ENCODE measurements at places on chromosomes 3 and 15.
A peak's percentile ranks its signal among the peaks of the same experiment; 100 is the strongest.

- no peak for DNase-seq
Measured at GRCh38 chr3:10763817-10764258, 52.2 kb upstream of the SLC6A11 start.

DNA sequence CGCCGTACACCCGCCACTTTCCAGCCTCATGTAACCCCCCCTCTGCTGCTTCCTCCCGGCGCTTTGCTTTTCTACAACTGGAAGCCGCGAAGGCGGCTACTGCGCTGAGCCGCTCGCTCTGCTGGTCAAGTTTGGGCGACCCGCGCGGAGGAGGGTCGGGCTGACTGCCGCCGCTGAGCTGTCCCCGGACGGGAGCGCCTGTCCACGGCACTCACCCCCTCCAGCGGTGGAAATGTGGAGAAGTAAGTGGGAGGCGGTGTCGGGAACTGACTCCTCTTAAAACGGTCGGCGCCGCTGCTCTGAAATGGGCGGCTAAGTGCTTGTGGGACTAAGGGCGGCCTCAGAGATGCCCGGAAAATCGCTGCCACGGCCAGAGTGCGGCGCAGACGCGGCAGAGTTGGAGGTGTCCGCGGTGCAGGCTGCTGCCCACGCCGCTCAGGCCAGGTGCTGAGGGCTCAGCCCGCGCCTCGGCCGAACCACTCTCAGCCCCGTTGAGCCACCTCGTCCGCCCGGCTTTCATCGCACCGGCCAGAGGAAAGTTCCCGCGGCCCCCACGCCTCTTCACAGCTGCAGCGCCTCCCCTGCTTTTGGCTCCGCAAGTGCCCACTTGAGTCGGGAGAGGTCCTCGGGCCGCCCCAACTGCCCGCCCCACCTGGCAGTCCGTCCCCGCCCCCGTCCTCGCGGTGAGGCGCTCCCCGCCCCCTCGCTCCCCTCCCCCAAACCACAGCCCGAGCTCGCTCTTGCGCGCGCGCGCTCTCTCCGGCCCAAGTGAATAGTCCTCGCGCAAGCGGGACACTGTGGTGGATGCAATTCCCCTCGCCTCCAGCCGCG lies at the start of gene EPHA6:
EPHA6 (plus strand) TSS at position 775 of the 831 bp plus-strand sequence.
- peak; percentile 27 for DNase-seq

GRCh38 chr3:127593178-127593577 lies 2.6 kb upstream of the TPRA1 start:
- no peak for DNase-seq

- no peak for DNase-seq
Measured at GRCh38 chr15:55282284-55282833, 7.3 kb downstream of the RAB27A start.

- DNase-seq = no peak
Measured at GRCh38 chr3:148205977-148206376, 491.7 kb upstream of the AGTR1 start.

GRCh38 chr15:58064082-58064979 lies 1.2 kb downstream of the ALDH1A2 start:
- DNase-seq = no peak

GRCh38 chr3:52313188-52313773 lies 2.8 kb upstream of the DNAH1 start:
- no peak for DNase-seq

DNA sequence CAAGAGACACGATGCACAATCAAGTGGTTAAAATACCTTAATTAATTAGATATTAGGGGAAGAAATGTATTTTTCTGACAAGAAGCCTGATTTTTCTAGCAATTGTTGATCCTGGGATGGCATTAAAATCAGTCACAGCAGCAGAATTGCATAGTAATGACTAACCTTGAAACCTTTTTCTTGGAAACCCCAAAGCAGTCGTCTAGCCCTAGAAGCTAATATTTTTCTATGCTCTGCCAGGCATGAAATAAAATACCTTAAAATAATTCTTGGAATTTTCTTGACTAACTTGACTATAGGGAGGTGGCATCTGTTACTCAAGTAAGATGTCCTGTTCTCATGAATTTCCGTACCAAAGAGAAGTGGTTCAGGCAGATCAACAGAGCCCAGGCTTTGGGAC lies 204.1 kb downstream of the THRB start:
- no peak for DNase-seq

DNA sequence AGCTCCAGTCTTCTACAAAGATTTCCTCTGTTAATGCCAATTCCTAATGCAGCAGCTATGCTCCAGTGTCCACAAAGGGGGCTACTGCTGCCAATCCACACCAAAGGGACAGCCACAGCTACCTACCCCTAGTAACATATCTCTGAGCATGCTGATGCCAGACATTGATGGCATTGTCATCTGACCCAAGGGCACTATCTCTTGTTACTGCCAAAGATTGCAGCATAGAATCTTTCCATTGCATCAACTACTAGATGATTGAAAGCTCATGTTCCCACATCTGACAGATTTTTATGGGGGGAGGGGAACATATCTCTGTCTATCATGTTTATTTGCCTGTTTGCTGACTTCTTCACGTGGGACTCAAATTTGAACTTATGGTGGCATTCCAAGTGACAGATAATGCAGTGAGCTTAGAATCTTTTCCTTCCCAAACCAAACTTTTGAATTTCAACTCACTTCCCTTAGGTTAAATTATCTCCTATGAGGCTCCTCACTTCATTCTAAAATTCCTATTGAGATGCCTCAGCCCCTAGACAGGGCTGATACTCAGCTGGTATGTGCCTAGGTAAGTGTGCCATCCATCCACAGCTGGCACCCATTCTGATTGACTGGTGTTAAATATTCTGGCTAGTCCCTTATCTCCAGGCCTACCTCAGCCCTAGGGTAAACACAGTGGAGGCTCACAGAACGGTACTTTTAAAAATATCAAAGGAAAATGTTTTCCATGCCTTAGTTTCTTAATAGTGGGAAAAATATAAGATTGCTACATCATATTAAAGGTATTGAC lies 100.3 kb downstream of the STRIT1 start:
- no peak for DNase-seq

GRCh38 chr3:19946832-19947548 lies at the start of gene RAB5A:
Gene RAB5A (plus strand): TSS chr3:19947097. CDS start chr3:19950899, 3,802 bp downstream.
- peak; percentile 96 for DNase-seq

DNA sequence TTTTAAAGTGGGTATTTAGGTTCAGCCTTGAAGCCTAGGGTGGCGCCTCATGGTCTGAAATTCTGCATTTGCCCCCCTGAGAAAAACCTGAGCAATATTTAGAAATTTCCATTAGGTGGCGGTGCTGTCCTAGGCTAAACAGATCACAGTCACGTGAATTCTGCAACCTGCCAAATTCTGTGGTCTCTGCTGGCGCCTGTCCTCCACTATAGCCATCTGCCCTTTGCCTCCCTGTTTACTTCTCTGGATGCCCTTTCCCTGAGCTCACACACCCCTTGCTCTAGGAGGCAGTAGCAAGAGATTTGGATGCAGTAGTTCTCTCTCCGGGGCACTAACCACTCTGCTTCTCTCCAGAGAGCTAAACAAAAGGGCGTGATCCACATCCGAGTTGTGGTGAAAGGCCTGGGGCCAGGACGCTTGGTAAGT lies 9.1 kb downstream of the MRPS11 start:
- peak; percentile 6 for DNase-seq

GRCh38 chr3:30720586-30721313 lies 114.3 kb downstream of the TGFBR2 start:
- DNase-seq = no peak

DNA sequence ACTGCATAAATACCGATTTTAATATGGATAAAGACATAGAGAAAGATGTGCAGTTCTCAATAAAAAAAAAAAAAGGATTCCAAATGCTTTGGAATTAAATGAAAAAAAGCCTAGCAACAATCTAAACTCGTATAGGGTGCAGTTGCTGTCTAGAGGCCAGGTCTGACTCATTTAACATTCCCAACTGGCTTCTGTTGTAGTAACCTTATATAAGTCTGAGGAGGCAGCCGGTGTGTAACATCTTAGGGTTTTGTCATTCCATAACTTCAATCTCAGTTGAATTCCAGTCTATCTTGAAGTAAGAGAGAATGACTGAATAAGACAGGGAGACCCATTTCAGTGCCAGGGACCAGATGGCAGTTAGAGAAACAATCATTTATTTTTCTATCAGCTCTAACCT lies 6.5 kb downstream of the PDCD10 start:
- no peak for DNase-seq

- peak; percentile 27 for DNase-seq
Measured at GRCh38 chr3:17258823-17259436, 374.2 kb downstream of the PLCL2 start.

- DNase-seq = peak; percentile 11
Measured at GRCh38 chr15:70528270-70528706, 235.1 kb downstream of the UACA start.

DNA sequence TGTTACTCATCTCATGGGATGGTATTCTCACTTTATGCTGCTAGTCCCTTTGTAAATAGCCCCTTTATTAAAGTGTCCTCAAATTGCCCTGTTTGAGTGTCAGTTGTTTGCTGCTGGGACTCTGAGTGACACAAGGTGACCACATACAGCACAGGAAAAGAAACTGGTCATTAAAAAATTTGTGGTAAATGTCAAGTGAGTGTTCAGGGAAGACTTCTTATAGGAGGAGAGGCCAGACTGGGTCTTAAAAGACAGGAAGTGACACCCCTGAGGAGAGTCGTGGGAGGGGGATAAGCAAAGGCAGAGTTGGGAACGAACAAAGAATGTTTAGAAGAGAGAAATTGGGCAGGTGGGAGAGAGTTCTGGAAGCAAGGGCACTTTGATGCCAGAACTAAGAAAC lies 35.2 kb downstream of the CCR3 start:
- DNase-seq = no peak

GRCh38 chr3:33488683-33489082 lies 48.5 kb upstream of the UBP1 start:
- DNase-seq = no peak

DNA sequence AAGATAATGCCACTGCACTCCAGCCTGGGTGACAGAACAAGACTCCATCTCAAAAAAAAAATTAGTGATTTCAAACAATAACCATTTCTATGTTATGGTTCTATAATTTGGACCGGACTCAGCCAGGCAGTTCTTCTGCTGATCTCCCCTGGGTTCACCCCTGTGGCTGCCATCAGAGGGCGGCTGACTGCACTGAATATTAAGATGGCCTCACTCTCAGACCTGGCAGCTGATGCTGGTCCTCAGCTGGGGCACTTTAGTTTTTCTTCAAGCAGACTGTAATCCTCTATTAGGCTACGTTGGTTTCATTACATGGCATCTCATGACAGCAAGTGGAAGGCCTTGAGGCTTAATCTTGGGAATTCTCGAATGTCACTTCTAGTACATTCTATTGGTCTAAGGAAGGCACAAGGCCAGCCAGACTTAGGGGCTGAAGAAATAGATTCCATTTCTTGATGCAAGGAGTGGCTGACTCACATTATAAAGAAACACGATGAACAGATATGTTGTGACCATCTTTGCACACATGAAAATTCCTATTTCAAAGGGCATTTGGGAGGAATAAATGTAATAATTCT lies 12.8 kb downstream of the GALNT15 start:
- DNase-seq = no peak

- DNase-seq = no peak
Measured at GRCh38 chr15:51561271-51561670, 61.3 kb downstream of the DMXL2 start.

DNA sequence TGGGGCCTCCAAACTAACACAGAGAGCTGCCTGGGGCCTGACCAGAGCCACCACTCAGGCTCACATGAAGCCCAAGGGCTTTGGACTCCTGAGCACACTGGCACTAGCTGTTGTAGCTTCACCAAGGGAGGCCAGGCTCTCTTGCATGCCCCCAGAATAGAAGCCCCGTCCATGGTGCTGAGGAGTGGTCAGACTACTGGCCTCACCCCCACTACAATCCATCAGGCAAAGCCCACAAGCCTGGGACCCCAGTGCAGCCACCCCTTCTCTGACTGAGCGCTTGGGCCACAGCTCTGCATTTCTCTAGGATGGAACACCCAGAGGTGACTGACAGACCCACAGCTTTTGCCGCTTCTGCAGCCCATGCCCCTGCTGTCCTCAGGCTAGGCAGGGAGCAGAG lies 180.8 kb downstream of the PYDC2 start:
- no peak for DNase-seq

Data from NCI-H345 (cell line).